SW480 (cell line): ENCODE measurements at places on chromosomes 12 and 14.

- DNase-seq, result no peak
These were observed 87.8 kb upstream of the PRKD1 start for GRCh38 chr14:30015489-30015888.

- DNase-seq, result peak; percentile 28
These were observed 503.5 kb downstream of the LRFN5 start for GRCh38 chr14:42110167-42110566.

DNA sequence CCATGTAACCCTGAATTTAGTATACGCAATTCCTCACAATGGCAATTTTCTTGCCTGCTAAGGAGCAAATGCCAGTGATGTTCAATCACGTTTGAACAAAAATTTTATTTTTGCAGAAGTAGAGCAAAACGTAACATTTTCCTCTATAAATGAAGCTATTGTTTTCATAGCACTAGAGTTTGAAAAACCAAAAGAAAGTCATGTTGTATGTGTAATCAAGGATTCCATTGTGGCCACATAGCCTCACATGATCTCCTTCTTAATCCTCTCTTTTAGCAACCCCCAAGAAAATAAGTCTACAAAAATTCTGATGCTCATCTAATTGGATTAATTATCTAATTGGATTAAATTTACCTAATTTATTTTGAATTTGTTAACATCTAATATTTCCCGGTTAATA is 1217.4 kb upstream of the FLRT2 start:
- no peak for DNase-seq

GRCh38 chr14:31480156-31480555 is 7.7 kb downstream of the GPR33 start:
- DNase-seq, result no peak

GRCh38 chr12:116812238-116812637 is 69.0 kb downstream of the HRK start:
- no peak for DNase-seq

- DNase-seq, result peak; percentile 81
These were observed 1.1 kb downstream of the PAPLN start for GRCh38 chr14:73238424-73238852.

DNA sequence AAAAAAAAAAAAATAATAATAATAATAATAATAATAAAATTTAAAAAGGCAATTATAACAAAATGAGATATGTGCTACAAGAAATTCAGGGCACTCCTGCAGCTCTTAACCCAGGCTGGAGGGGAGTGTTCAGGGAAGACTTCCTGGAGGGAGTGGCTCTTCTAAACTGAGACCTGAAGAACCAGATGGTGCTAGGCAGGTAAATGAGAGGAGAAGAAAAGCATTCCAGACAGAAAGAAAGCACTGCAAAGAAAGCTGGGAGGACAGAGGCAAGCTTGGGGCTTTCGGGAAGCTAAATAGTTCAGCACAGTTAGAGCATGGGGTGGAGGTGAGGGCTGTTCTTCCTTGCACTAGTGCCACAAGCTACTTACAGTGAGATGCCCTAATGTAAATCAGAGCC is 9.9 kb upstream of the SRSF9 start:
- no peak for DNase-seq

DNA sequence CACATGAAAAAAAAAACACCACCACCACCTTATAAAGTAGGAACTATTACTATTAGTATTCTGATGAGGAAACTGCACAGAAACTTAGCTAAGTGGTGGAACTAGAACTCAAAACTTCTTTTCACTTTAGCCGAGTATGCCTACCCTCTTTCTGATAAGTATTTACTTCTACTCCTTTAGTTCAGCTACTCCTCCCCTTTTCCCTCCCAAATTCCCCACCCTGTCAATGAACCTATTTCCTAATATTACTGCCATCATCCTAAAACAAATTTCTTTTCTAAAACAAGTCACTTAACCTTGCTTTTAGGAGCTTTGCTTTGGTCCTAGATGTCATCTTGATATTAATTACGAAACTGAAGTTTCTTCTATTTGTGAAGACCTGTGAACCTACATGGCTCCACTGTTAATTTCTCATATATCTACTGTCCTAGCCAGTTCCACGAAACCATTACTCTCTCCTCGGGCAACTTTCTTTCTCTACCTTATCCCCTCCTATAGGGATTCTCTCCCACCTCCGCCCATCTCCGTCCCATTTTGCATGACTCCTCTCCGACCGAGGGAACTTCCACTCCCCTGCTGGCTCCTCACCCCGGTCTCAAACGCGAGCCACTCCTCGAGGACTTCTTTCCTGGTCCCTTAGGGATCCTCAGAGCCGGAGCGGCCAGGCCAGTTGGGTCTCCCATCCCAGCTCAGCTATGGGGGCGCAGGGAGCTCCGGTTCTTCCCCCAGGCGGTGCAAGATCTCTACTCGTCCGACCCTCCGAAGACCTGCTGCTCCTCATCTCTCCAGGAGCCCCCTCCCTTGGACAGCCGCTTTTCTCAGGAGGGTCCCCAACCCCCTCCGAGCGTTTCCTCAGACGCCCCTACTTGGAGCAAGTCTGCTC is 1.1 kb downstream of the NUMB start:
- peak; percentile 74 for DNase-seq

DNA sequence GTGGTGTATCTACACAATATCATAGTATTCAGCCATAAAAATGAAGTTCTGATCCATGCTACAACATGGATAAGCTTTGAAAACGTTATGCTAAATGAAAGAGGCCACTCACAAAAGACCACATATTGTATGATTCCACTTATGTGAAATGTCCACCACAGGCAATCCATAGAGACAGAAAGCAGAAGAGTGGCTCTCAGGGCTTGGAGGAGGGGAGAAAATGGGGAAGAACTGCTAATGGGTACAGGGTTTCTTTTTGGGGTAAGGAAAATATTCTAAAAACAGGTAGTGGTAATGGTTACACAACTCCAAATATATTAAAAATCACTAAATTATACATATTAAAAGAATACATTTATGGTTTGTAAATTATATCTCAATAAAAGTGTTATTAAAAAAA is 16.5 kb downstream of the SCNN1A start:
- no peak for DNase-seq

GRCh38 chr12:27517546-27517945 is 6.5 kb upstream of the PPFIBP1 start:
- DNase-seq, result no peak

DNA sequence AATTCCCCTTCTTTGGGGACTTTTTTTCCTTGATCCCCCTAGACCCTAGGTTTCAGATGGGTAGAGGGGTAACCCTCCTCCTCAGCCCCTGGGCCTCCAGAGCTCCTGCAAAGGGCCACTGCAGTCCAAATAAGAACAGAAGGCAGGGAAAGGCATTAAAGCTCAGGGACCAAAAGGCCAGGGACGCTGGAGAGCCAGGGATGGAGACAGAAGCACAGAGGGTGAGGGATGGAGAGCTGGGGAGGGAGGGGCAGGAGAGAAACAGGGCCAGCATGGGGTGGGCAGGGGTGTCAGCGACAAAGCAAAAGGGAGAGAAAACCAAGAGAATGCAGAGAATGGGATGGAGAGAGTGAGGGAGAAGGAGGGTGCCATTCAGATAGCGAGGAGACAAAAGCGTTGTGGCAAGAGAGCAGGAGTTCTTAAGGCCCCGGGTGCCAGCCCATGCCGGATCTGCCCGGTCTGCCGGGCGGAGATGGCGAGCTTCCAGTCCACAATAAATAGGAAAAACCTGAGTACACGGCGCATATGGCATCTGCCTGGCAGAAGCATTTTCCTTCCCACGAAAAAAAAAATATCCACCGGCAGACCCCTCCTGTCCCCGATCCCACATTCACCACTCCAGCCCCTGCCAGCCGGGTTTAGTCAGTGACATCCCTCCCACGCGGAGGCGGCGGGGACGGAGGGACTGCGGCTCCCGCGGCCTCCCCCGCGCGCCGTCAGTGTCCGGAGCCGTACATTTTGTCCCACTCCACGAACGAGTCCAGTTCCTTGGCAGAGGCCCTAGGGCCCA is 28.6 kb downstream of the FIGNL2 start:
- peak; percentile 45 for DNase-seq
